ENCODE measurements at places on chromosomes 13 and 19. TPM values are rescaled to one million over a fixed set of nuclear protein-coding genes. Genes with fewer than 3 reads are reported as not detected.

GRCh38 chr13:102461302-102461701, 59.5 kb upstream of the FGF14 start:
- H3K4me1 ChIP-seq = no peaks in the 10 kb centered on the region
- H3K36me3 ChIP-seq = no peaks in the 10 kb centered on the region
- no peaks in the 10 kb centered on the region for H3K27me3 ChIP-seq
- no peak overlapping the region for H3K4me3 ChIP-seq

The C19orf81 gene
- 0.61 TPM for total RNA-seq

- DNase-seq = no peak
- H3K27me3 ChIP-seq = no peaks in the 10 kb centered on the region
- no peaks in the 10 kb centered on the region for H3K4me1 ChIP-seq
- no peak overlapping the region for H3K4me3 ChIP-seq
- peaks cover 7% of the 10 kb centered on the region for H3K36me3 ChIP-seq
Measured at GRCh38 chr13:97234742-97235141, 12.6 kb downstream of the MBNL2 start.

- H3K4me3 ChIP-seq = no peak overlapping the region
- H3K27ac ChIP-seq = no peak overlapping the region
- H3K36me3 ChIP-seq = no peaks in the 10 kb centered on the region
- no peaks in the 10 kb centered on the region for H3K27me3 ChIP-seq
- no peak for DNase-seq
Measured at GRCh38 chr19:28746478-28746877, 466.5 kb downstream of the UQCRFS1 start.

The TTC9B gene
- not detected for total RNA-seq

The SLITRK6 gene
- total RNA-seq = 1.2 TPM

DNA sequence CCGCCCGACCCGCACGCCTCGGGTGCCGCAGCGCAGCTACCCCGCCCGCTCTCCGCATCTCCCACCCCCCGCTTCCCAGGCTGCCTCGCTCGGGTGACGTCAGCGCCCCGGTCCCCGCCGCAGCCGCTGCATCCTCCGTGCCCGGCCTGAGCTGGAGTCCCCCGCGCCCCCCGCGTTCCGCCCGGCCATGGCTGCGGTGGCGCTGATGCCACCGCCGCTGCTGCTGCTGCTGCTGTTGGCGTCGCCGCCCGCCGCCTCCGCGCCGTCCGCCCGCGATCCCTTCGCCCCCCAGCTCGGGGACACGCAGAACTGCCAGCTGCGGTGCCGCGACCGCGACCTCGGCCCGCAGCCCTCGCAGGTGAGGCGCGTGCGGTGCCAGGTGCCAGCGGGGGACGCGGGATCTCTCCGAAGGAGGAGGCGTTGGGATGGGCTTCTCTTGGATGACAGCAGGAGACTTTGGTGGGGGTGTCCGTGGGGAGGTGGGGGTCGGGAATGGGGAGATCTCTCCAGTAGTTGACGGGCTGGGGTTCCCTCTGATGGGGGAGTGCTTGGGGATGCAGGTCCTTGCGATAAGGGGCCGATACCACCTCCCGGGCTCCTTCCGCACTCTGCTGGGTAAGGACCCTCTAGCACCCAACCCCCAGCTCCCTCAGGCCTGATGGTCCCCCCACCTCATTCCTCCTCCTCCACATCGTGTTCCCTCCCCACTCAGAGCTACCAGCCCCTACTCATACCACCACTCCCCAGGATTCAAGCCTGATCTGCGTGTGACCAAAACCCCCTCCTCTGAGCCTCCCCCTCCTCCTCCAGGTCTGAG, at the start of gene TMEM59L:
Gene TMEM59L (plus strand): TSS at position 99 of the 817 bp plus-strand sequence. CDS start 89 bp downstream, at position 188.
- no peak within 1 kb of the TSS for H3K4me3 ChIP-seq
- H3K4me1 ChIP-seq = peaks cover 18% of the 10 kb centered on the region
- H3K27me3 ChIP-seq = peaks cover 99% of the 10 kb centered on the region

Data from thymus (tissue), 14 donors.